ENCODE measurements at places on chromosomes 3 and 15.
A peak's percentile ranks its signal among the peaks of the same experiment; 100 is the strongest.

DNA sequence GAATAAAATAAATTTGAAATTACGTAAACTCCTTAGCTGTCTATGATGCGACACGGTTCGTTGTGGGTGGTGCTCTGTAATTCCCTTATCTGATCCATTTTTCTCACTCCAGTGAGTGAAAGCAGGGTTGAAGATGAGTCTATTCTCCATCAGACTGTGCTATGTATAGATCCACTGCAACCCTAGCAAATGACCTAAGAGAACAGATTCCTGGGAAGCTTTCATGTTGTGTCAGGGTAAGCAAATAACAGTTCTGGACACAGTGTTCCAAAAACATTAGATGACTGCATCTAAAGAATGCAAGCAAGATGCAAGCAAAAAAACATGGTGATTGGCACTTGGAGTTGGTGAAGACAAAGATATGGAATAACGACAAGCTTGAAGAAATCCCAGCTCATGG, 239.3 kb downstream of the SLC9A9 start:
- no peak for DNase-seq

- DNase-seq: no peak
Observed at GRCh38 chr15:33068007-33068481, 126.5 kb downstream of the FMN1 start.

GRCh38 chr3:119401069-119401468, 62.3 kb downstream of the TMEM39A start:
- DNase-seq: no peak

- no peak for DNase-seq
Observed at GRCh38 chr3:11455956-11456355, 183.8 kb downstream of the ATG7 start.

DNA sequence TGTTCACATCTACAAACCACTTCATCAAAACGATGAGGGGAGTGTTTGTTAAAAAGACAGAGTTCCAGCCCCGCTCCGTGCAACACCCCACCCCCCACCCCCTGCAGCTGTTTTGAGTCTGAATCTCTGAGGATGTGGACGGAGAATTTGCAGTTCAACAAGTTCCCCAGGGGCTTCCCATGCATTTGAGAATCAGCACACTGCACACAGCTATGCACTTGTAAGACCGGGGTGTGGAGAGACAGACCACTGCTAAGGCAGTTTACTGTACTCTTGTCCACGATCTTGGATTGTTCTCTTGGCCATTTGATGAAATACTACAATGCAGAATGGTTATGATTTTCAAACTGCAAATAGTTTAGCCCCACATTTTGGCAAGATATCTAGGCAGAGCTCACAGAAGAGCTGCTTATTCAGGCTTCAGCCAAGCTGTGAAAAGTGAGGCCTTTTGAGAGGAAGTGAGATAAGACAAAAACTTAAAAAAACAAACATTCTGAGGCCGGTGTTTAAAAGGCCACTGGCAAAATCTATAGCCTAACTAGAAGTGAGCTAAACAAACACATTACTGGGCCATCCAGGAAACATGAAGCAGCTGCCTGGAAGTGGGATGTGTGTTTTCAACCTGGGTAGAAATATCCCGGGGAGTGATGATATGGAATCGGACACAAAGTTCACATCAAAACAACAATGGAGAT, 308.2 kb upstream of the ADAMTS9 start:
- no peak for DNase-seq

DNA sequence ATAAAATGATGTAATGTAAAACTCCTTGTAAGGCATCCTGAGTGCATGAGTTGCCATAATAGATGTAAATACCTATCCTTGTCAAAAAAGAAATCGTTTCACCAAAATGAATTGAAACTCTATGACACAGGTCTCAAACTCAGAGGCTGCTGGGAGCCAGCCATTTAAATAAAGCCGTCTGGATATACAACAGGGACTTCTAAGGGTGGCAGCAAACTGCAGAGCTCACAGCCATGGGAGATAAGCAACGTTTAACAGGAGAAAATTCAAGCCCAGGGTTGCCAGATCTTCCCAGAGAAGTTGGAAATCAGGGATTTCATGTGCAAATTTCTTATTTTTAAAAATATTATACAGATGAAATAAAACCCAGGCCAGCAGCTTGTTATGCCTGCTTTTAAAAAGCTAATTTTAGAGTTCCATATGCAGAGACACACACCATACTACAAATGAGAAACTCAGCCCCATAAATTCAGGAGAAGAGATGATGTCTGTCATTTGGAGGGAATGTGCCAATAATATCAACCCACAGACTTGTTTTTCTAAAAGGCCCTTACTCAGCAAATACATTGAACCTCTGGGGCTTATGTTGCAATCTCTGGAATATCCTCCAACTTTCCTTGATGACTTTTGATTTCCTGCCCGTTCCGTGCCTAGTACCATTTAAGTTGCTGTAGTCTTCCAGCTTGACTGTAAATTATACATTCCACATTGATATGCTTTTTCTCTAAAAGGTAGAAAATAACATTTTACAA, 75.6 kb downstream of the AQP9 start:
- DNase-seq: no peak

DNA sequence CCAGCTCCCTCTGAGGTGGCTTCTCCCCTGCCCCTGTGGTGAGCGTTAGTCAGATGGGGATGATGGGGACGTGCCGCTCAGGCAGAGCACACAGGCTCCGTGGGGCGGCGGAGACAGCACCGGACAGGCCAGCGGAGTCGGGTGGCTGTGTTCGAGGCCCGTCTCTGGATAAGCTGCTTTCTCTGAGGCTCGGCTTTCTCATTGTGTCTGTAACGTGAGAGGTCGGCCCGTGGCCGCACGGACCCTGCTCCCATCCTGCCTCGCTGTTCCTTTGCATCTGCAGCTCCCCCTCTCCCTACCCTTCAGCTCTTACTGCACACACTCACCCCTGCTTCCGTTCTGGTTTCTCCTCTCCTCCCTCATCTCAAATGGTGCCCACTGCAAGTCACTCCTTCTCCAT, 62.5 kb downstream of the FAM43A start:
- no peak for DNase-seq

DNA sequence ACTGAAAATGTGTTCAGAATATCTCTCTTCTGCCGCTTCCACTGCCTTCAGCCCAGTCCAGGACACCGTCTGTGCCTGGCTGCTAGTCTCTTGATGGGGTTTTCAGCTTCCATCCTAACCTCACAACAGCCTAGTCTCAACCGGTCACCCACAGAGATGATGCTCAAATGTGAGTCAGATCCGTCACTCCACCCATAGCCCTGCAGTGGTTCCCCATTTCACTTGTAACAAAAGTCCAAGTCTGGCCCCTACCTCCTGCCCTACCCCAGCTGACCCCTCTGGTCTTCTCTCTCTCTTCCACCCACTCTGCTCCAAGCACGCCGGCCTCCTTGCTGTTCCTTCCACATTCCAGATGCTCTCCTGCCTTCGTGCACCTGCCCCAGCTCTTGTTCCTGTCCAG, 68.1 kb downstream of the PPARG start:
- no peak for DNase-seq

DNA sequence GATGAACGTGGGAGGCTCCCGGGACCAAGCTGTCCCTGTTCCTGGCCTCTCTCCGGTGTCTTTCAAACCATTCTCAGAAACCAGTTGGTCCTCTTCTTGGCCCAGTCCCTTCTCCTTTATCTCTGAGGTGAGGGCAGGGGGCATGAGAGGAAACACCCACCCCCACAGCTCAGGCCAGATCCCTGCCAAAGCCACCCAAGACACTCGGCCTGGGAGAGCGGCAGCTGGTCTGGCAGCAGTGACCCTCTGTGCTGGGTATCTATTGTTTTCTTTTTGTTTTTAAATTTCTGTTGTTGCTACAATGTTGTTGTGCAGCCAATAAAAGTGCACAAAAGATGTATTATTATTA, 27.3 kb downstream of the ACSBG1 start:
- DNase-seq: no peak

DNA sequence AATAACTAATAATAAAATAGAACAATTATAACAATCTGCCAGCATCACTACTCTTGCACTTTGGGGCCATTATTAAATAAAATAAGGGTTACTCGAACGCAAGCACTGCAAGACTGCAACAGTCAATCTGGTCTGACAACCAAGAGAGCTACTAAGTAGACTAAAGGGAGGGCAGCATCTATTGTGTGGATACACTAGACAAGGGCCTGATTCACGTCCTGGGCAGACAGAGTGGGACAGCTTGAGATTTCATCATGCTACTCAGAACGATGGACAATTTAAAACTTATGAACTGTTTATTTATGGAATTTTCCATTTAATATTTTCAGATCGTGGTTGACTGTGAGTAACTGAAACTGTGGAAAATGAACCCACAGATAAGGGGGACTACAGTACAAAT, 39.5 kb downstream of the TNIK start:
- no peak for DNase-seq

GRCh38 chr3:101888653-101889052, 39.3 kb downstream of the NFKBIZ start:
- DNase-seq: no peak

GRCh38 chr3:195143221-195143620, 127.7 kb downstream of the XXYLT1 start:
- no peak for DNase-seq

DNA sequence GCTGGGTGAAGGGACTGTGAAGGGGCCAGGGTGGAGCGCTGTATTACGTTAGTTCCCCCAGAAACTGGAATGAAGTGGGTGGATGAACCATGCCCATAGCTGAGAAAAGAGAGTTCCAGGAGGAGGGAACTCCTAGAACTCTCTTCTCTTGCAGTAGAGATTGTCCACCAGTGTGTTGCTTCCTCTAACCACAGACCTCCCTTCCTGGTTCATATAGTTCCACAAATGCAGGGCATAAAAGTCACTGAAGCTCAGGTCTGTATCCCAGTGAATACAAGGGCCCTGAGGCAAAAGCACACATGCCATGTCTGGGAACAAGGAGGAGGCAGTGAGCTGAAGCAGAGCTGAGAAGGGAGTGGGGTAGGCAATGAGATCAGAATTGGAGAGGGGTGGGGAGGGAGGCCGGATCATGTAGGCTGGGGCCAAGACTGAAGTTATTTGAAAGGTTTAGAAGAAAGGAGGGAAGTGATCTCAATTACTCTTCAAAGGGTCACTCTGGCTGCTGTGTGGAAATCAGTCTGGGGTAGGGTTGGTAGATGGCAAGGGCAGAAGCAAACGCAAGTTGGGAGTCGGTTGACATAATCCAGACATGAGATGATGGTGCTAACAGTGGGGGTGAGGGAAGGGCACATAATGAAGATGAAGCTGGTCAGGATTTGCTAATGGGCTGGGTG, 6.5 kb downstream of the A4GNT start:
- no peak for DNase-seq

- DNase-seq: no peak
Observed at GRCh38 chr3:169241991-169242707, 421.4 kb downstream of the MECOM start.

GRCh38 chr3:144585953-144586352, 614.3 kb downstream of the DIPK2A start:
- no peak for DNase-seq

DNA sequence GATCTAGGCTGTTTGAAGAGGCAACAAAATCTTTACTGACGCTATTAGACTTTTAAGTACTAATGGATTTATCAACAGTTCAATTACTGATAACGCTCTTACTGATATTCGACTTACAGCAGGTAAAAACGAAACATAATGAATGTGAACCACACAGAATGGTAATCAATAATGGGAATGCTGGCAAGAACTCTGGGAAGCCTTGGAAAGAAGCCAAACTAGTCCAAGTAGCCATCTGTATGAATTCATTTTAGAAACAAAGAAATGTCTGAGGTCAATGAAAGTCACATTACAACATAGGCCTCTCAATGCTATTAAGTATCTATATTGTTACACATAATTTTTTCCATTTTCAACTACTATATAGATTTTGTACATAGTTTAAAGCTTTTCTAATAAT, 130.0 kb downstream of the DMXL2 start:
- no peak for DNase-seq

GRCh38 chr3:197482001-197482400, 73.8 kb downstream of the BDH1 start:
- no peak for DNase-seq

- DNase-seq: no peak
Observed at GRCh38 chr15:88882785-88883184, 12.6 kb downstream of the HAPLN3 start.

GRCh38 chr3:12906141-12906915, 65.0 kb upstream of the RPL32 start:
- no peak for DNase-seq

- DNase-seq: peak; percentile 89
Observed at GRCh38 chr15:74958320-74958907, 1.8 kb upstream of the RPP25 start.

GRCh38 chr15:101162701-101163483, 89.0 kb downstream of the CHSY1 start:
- peak; percentile 29 for DNase-seq

- DNase-seq: no peak
Observed at GRCh38 chr3:83426300-83426699, 1532.5 kb upstream of the CADM2 start.

DNA sequence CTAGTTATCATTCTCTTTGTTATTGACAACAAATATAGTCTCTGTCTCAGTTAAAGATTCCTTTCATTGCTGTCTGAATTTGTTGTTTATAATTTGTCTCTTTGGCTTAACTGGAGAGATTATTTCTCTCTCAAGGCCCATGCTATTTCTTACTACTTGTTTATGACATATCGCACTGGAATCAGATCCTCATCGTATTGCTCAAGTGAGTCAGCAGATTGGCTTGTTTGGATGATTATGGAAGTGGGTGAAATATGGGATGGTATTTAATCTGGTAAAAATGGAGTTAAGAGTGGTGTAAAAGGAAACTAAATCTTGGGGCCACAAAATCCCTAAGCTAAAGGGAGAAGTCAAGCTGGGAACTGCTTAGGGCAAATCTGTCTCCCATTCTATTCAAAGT, 613.1 kb downstream of the SI start:
- DNase-seq: no peak

All from NCI-H1694 (cell line).